Activated CD4-positive, alpha-beta memory T cell treated with anti-CD3 and anti-CD28 coated beads, Interleukin-2, amount 10 ng/mL, durations not matched to agents 7 days and 5 days (primary cell): ENCODE measurements at places on chromosomes 2 and 18.

GRCh38 chr2:197078535-197078934, 152.0 kb upstream of the PGAP1 start:
- no peak for DNase-seq
- no peak overlapping the region for H3K4me3 ChIP-seq
- no peak overlapping the region for H3K27ac ChIP-seq
- peaks cover 89% of the 10 kb centered on the region for H3K36me3 ChIP-seq

DNA sequence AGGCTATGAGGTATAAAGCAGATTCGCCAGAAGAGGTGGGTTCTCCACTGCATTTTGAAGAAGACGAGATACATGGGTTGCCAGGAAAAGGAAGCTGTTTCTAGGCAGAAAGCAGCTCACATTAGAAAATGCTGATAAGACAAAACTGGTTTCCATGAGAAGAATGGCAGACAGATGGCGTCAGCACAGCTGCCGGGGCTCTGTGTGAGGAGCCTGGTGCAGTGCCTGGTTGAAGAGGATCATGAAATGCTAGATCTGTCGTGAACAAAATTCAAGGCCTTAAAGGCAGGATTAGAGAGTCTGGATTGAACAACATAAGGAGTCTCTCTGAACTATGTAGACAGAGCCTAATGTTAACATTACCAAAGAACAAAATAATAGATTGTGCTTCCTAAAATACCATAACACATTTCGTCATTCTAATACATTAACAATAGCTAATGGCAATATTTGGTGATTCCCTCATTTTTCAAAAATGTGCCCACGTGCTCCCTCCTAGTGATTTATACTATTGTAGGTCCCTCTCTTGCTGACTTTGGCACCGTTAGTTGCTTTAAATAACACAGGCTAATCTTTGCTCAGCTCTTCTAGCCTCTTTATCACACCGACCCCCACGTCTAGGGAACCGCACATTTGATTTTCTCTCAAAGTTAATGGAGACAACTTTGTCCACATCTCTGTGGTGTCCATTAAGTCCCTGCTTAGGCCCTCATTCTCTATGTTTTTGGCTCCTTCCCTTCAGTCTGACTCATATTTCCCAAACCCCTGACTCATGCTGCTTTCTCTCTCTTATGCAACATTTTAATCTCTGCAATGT, 38.2 kb downstream of the EFEMP1 start:
- no peaks in the 10 kb centered on the region for H3K27me3 ChIP-seq
- H3K4me3 ChIP-seq = no peak overlapping the region
- no peak for DNase-seq

- H3K27ac ChIP-seq = no peak overlapping the region
- no peaks in the 10 kb centered on the region for H3K36me3 ChIP-seq
- no peak for DNase-seq
- H3K27me3 ChIP-seq = peaks cover 5% of the 10 kb centered on the region
- no peak overlapping the region for H3K4me3 ChIP-seq
- H3K4me1 ChIP-seq = peaks cover 19% of the 10 kb centered on the region
Observed at GRCh38 chr18:76363436-76364120, 131.5 kb downstream of the ZNF516 start.

GRCh38 chr2:187577310-187577709, 23.1 kb upstream of the TFPI start:
- H3K4me1 ChIP-seq = peaks cover 3% of the 10 kb centered on the region
- DNase-seq = no peak
- H3K36me3 ChIP-seq = no peaks in the 10 kb centered on the region
- no peak overlapping the region for H3K4me3 ChIP-seq
- H3K27ac ChIP-seq = no peak overlapping the region
- peaks cover 3% of the 10 kb centered on the region for H3K27me3 ChIP-seq

DNA sequence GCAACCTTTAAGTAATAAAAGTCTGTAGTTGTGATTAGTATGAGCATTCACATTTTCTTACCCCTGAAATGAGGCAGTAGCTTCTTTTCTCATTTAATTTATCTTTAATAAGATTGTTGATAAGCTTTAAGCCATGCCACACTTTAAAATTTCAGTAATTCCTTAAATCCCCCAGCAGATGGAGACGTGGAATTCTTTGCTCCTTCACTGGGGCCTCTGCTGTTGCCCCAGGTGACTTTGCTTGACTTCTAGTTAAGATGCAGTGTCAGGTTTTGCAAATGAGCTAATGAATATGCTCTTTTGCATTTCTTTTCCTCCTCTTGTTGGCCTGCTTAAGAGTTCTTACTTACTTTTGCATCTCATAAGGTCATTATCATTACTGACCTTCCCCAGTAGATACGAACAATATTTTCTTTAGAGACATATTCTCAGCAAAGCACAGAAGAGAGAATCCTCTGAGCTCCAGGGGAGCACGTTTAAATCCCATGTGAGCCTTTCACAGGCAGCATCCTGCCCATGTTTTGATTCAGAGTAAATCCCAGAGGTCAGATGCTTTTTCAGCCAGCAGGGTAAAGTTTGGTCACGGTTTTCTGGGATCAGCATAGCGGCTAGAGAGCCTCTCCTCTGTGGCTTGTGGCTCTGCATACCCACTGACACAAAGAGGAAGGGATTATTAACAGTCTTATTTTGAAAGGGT, 222.9 kb downstream of the PTPRM start:
- H3K4me3 ChIP-seq = no peak overlapping the region
- H3K27me3 ChIP-seq = no peaks in the 10 kb centered on the region
- H3K4me1 ChIP-seq = no peaks in the 10 kb centered on the region
- H3K36me3 ChIP-seq = no peaks in the 10 kb centered on the region
